ACHN (cell line): ENCODE measurements at places on chromosomes 11 and 22.

- no peak for DNase-seq
These were observed 10.2 kb downstream of the FUT4 start for GRCh38 chr11:94553938-94554337.

GRCh38 chr11:1871531-1871930 is 18.6 kb downstream of the LSP1 start:
- DNase-seq, result no peak

GRCh38 chr11:120744016-120744994 is 232.8 kb downstream of the GRIK4 start:
- no peak for DNase-seq

DNA sequence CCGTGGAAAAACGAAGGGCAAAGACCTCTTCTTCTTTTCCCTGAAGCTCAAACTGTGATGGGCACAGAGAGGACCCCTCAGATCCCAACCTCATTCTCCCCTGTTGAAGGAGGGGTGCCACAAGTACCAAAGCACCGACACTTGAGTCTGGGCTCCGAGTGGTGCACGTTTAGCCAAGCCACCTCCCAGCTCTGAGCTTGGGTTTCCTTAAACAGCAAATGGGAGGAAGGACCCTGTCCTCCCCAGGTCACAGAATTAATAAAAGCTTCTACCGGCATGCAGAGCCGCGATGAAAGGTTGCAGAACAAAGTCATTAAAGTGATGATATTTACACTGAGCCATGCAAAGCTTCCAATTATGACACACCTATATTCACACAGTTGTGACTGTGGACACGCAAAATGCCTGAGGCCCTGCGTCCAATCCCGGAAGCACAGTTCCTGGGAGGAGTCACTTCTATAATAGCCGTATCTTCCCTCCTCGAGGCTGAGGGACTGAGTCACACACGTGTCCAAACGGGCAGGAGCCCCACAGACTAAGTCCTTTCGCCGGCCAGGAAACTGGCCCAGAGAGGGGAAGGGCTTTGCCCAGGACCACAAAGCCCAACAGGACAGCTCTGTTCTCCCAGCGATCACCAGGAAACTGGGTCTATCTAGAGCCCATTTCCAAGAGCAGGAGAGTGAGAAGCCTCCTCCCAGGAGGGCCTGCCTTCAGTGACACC is 922 bp upstream of the CSNK1E start:
- DNase-seq, result peak; percentile 91

DNA sequence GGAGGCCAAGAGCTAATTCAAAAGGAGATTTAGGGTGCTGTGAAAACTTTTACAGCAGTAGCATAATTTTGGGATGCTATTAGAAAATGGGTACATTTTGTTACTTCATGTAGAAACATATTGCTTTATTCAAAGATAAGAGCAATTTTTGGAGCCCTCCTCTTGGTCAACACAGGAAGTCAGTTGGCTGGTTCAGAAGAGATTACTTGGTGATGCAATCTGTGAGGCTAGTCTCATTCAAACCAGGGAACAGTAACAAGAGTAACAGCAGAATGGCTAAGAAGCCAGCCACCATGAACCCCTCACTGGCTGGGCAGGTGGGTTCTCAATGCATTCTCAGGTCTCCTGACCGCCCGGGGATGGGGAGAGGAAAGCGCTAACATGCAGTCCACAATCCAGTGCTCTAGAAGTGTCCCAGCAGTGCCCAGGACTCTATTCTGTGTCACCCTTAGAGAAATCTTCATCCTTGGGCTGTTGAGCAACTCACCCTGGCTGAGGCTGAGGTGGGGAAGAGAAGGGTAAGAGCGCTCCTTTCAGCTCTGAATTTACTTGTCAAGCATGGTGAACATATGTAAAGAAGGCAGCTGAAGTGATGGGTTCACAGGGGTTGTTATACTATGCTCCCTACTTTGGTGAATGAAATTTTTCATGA is 262.2 kb upstream of the UBASH3B start:
- no peak for DNase-seq
